Endothelial cell (in vitro differentiated cells): ENCODE measurements at places on chromosomes 7 and 10.

DNA sequence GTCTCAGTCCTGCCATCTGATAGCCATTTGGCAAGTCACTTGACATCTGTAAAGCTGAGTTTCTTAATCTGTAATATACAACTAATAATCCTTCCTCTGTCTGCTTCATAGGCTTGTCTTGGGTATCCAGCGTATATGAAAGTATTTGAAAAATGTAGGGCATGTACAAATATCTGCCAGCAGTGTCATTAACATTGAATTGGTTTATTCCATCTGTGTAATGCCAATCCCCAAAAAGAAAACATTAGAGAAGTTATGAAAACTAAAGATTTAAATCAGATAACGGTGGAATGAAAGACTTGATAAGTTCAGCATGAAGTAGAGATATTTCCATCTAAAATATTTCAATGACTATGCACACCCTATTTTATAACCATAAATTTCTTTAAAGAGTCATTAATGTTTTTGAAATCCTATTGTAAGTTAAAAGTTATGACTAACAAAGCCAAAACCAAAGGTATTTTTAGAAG lies 9.8 kb upstream of the RTKN2 start:
- DNase-seq, result no peak

- no peak for DNase-seq
Observed at GRCh38 chr7:24721481-24722001, 35.7 kb downstream of the GSDME start.

- DNase-seq, result no peak
Observed at GRCh38 chr7:93147363-93147762, 822 bp downstream of the SAMD9L start.

DNA sequence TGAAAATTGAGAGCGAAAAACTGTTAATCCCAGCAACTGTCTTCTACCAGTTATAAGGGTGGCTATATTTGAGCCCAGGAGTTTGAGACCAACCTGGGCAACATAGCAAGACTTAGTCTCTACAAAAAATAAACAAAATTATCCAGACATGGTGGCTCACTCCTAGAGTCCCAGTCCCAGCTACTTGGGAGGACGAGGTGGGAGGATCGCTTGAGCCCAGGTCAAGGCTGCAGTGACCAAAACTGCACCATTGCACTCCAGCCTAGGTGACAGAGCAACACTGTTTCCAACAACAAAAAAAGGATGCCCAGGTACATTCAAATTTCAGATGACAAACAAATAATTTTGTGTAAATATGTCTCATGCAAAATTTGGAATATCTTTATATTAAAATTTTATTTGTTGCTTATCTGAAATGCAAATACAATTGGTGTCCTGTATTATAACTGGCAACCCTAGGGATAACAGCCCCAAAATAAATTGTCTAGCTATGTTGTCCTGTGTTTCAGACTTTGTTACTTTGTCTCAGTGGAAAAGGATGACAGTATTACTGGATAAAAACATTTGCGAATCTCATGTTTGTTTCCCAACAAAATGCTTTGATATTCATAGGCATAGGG lies 26.7 kb downstream of the FAM171A1 start:
- no peak for DNase-seq

- no peak for DNase-seq
Observed at GRCh38 chr7:71361451-71362032, 229.6 kb downstream of the GALNT17 start.

DNA sequence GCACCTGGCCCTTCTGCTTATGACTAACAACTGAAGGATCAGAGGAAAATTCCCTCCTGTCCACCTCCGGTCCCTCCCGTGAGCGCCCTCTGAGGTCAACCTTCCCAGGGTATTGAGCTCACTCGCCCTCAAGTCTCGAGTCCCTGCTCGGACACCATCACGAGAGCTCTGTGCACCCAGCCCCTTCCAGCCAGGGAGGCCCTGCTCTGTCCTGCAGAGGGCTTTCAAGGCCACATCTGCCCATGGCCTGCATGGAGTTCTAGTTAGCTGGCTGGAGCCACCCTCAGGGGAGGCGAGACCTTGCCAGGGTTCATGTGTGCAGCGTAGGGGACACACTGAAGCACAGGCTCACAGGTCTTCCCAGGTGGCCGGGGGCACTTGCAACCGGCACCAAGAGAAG lies 110.9 kb upstream of the MACROH2A2 start:
- DNase-seq, result no peak

DNA sequence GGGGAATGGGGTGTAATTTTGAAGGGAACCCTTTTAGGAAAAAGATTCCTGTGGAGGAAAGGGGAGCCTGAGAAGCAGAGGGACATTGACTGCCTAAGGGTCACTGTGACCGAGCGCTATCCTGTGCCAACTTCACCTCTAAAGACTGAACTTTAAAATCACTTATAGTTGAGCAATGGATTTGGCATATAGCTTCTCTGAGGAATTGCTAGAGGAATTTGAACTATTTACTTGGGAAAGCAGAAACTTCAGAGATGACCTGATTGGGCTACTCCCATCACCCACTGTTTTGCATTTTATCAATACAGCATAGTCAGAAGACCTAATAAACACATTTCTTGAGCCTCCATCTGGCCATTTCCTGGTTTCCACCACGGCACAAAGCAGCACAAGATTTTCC lies 23.7 kb upstream of the WNT16 start:
- DNase-seq, result no peak

DNA sequence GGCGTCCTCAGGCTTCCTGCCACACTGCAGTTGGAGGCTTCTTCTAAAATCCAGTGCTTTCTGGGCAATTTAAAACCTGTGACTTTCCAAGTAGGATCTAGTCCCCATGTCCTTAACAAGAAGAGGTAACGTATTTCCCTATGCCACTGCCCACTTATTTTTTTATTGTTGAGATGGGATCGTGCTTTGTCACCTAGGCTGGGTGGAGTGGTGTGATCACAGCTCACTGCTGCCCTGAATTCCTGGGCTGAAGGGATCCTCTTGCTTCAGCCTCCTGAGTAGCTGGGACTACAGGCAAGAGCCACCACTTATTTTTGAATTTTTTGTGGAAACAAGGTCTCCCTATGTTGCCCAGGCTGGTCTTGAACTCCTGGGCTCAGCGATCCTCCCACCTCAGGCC lies 63.4 kb downstream of the DAGLB start:
- DNase-seq, result no peak

DNA sequence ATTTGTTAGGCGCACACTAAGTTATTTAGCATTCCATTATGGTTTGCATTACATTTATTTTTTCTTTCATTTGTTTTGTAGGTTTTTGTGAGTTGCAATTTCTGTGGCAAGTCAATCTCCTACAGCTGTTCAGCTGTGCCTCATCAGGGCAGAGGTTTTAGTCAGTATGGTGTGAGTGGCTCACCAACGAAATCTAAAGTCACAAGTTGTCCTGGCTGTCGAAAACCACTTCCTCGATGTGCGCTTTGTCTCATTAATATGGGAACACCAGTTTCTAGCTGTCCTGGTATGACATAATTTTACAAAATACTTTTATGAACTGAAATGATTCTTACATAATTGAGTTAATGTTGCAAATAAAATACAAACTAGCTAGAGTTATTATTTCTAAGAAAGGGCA lies 29.5 kb downstream of the MIOS start:
- DNase-seq, result no peak

GRCh38 chr7:90961037-90961725 lies 303.1 kb upstream of the FZD1 start:
- no peak for DNase-seq

DNA sequence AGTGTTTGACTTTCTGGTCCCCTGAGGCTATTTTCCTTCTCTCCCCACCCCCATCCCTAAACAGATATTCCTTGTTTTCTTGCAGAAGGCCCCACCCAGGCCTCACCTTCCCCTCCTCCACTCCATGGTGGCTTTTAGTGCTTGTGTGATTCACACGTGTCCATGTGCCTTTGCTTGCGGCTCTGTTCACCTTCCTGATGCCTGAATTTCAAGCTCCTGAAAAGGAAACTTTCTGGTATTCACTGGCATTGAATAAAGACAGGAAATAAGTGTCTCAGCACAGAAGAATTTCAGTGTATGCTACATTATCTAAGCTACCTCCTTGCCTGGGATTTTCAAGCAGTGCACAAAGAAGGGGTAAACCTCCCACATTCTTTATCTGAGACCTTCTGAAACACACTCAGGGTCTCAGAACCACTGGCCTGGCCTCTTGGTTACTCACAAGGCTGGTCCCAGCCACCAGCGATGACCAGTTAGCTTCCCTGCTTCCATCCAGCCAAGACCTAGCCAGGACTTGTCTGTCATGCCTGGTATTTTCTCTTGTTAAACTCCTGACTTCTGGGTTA lies 17.2 kb upstream of the UBE2H start:
- DNase-seq, result peak; percentile 44

DNA sequence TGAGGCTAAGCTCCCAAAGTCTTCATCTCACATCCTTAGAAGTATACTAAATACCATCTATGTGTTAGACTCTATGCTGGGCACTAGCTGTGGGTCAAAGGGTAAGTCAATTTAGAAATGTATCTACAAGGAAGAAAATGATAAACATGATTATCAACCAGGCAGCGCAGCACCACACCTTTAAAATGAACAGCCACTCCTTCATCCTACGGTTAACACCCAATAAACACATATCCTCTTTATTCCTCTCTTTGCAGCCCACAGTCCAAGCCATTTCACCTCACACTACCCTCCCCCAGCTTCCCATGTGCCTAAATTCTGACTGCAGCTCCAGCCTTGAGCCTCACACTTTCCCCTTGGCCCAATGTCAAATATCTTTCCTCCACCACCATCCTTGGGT lies 362.6 kb downstream of the FGFR2 start:
- DNase-seq, result no peak

- peak; percentile 65 for DNase-seq
Observed at GRCh38 chr7:101362334-101363195, at the start of gene COL26A1. COL26A1 (plus strand) TSS chr7:101362875; CDS start chr7:101363033, 158 bp downstream.

DNA sequence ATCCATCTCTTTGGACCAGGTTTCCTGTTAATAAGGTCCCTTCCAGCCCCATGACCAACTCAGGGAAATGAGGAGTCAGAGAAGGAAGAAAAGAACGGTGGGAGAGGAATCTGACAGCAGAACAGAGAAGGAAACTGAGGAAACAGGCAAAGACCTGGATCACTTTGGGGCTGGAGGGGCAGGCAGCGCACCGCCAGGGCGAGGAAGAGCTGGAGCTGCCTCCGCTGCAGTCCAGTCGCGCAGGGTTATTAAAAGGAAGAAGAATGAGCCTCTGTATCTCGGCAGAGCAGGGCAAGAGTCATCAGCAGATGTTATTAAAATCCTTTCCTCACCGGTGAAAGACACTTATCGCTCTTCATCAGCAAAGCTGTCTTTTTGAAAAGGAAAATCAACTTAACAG lies 37.7 kb upstream of the R3HCC1L start:
- DNase-seq, result no peak

DNA sequence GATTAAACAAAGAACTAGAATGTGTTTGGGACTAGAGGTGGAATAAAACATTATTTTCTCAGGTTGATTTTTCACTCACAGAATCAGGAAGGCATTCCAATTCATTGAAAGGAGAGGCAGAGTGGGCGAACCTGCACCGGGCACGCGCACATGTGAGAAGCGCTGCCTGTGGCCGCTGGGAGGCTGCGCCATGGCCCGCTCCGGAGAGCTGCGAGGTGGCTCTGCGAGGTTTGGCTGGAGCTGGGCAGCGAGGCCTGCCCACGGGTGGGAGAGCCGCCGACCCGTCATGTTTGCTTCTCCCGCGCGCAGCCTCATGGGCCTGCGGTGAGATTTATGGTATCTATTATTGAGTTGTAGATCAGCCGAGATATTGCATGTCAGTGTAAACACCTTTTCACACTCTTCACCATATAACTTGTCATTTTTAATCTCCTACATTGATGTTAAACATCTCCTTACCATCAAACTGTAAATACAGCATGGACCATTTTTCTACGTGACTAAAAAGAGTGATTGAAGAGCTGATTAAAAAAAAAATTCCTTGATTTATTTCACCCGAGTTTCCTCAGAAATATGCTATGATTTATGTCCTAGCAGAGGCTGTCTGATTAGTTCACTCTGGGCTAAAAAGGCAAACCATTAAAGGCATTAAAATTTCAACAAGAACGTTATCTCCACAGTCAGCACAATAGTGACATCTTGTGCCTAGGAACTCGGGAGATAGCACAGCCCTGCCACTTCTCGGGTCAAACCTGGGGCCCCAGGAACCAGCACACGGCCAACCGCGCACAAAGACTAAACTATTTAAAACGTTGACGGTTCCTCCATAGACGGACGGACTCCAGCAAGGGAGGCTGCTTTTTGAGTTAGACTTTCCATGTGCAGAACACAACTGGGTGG lies 96.6 kb upstream of the RNF32 start:
- DNase-seq, result no peak

DNA sequence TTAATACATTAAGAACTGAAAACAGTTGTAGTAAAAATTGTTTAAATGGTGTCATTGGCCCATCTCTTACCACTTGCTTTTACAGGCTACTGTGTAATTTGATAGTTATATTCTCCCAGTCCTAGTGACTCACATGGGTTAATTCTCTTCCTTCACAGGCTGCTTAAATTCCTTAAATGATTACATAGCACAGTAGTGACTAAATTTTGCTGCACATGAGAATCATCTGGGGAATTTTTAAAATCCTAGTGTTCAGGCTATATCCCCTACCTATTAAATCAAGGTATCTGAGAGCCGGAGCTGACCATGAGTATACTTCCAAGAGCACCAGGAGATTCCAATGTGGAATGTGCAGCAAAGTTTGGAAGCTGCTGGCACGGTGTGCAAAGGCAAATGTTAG lies 45.3 kb upstream of the ZNF800 start:
- no peak for DNase-seq

- DNase-seq, result no peak
Observed at GRCh38 chr7:16554518-16555236, 28.1 kb downstream of the LRRC72 start.
